ENCODE measurements at places on chromosomes 6 and 20.

DNA sequence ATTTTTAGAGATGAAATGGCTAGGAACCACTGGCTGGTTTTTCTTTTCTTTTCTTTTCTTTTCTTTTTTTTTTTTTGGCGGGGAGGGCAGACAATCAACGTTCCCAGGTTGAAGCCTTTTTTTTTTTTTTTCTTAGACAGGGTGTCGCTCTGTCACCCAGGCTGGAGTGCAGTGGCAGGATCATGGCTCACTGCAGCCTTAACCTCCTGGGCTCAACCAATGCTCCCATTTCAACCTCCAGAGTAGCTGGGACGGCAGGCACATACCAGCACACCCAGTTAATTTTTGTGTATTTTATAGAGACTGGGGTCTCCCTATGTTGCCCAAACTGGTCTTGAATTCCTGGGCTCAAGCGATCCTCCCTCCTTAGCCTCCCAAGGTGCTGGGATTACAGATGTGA is 18.8 kb upstream of the ITCH start:
- no peak for DNase-seq

DNA sequence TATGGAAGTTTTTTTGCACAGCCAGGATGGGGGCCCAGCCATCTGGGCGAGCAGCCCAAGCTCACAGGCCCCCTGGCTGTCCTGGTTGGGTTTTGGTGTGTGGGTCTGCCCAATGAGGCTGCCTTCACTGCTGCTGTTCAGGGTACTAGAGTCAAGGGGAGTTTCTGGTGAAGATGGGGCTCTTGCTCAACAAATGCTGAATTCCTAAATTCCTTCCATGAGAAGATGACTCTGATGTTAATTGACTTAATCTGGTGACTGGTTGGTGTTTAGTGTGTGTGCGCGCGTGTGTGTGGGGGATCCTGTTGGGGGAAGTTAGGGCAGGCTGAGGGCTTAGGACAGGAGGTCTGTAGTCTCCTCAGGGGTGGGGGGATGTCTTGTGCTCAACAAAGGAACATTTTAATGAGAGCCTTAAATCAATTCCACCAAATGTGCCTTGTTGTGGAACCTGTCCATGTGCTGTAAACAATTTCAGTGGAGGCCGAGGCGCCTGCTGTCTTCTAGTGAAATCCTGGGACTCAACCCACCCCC is 1.9 kb downstream of the PTK7 start:
- DNase-seq: no peak

DNA sequence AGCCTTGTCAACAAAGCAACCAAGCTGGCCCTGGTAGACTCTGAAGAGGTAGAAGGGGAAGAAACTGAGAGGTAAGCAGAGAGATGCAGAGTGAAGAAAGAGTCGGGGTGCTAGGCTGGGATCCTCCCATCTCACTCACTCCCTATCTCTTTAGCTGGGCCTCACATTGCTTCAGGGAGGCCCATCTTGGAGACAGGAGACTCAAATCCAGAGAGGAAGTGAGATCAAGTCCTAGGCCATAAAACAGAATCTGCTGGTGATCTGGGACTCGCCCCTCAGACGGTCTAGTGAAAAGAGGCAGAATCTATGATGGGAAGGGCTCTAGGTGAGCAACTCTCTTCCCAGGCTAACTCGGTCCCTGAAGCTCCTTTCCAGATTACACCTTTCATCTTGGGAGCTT is 659 bp upstream of the GUCA1B start:
- no peak for DNase-seq

- DNase-seq: no peak
Measured at GRCh38 chr6:17700421-17701416, 6.0 kb downstream of the NUP153 start.

- no peak for DNase-seq
Measured at GRCh38 chr6:106453756-106454367, 93.3 kb downstream of the CRYBG1 start.

GRCh38 chr6:116011520-116011919 is 49.2 kb downstream of the FRK start:
- no peak for DNase-seq

GRCh38 chr6:133894795-133895358 is 6.0 kb downstream of the TCF21 start:
- no peak for DNase-seq

- DNase-seq: no peak
Measured at GRCh38 chr20:52529826-52530225, 338.2 kb upstream of the ZFP64 start.

- no peak for DNase-seq
Measured at GRCh38 chr6:164039954-164040375, 625.4 kb downstream of the QKI start.

- no peak for DNase-seq
Measured at GRCh38 chr6:16450821-16451220, 212.4 kb downstream of the GMPR start.

- DNase-seq: no peak
Measured at GRCh38 chr6:123640567-123641187, 3.9 kb upstream of the TRDN start.

GRCh38 chr20:51463998-51464397 is 78.5 kb downstream of the NFATC2 start:
- no peak for DNase-seq

DNA sequence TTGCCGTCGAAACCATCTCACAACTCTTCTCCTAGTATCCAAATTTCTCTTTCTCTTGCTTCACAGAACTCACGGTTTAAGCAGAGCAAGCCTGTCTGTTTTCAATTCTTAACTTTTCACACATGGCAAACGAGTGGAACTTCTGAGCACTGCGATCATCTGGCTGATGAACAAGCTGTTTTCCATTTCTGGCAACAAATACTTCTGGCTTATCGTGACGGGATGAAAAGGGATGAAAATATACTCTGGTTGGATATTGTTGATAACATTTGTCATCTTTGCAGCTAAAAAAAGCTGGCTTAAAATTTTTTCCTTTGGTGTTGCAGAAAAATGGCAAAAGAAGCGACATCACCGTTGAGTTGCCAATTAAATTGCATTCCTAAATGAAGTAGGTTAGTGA is 515.2 kb upstream of the JARID2 start:
- DNase-seq: no peak

- DNase-seq: no peak
Measured at GRCh38 chr6:69578361-69578890, 218.4 kb downstream of the LMBRD1 start.

- DNase-seq: no peak
Measured at GRCh38 chr20:11467436-11467835, 450.3 kb upstream of the BTBD3 start.

GRCh38 chr6:138434925-138435324 is 30.9 kb downstream of the HEBP2 start:
- DNase-seq: no peak

GRCh38 chr6:90701146-90701781 is 114.4 kb upstream of the MAP3K7 start:
- no peak for DNase-seq

DNA sequence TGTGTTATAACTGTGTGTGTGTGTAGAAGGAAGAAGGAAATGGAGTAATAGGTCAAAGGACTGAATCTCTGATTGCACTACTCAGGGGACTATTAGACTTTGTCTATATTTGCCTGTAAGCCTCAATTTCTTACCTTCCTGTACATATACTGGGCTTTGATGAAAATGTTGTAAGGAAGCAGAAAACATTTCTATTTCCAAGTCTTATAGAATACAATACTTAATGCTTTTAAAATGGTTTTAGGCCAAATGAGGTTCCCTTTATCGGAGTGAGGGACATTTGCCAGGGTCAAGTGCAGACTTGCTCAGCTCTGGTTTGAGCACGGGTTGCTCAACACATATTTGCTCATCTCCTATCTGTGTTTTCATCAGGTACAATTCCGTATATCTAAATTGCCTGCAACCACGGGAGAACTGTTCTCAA is 28.3 kb downstream of the MEP1A start:
- DNase-seq: no peak

DNA sequence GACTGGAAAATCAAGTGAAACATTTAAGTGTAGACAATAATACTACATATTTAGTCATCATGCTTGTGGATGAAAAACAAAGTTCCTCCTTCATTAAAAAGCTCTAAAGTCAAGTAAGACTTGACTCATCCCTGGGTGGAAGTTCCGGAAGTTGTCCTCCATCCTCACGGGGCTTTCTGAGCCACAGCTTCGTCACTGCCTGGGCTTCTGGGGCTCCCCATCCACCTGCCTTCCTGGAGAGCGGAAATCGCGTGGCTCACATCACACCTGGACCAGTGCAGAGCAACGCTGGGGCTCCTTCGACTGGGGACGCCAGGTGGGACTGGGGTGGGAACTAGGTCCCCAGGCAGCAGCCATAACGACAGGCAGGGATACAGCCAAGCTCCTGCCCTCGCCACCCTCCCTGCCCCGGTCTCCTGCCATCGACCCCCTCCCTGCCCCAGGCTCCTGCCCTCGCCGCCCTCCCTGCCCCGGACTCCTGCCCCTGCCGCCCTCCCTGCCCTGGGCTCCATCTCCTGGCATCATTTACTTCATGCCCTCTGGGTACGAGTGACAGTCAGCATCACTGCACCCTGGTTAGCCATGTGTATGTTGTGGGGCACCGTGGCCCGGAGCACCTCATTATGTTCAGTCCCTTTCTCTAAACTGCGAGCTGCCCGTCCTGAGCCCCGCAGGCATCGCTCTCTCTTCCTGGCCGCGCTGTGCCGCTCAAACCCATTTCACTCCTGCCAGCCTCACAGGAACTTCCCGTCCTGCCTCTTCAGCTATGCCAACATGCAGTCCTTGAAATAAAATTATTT is 12.9 kb downstream of the THBS2 start:
- DNase-seq: no peak

DNA sequence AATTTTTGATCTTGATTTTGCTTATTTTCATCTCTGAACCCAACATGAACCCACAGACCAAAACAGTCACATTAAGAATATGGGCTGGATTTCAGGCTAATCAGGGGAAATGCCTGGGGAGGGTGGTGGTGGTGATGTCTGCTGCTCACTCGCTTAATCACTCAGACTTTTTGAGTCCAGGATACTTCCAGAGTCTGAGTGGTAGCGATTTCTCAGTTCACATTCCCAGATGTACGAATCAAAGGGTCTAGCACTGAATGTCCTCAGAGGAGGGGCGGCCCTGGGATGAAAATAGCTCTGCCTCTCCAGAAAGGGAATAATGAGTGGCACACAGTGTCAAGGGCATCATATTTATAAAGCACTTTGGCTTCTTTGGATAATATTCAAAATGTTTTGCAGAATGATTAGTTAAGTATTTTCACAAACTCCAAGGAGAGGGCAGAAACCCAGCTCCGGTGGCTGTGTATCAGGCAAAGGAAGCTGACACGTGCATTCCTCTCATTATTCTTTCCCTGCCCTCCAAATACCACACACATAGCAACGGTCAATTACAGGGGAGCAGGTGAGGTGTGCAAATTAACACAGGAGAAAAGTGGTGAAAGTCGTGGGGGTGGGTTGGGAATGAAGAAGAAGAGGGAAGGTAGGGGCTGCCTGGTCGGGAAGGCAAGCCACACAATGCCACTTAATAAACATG is 345.2 kb upstream of the RSPO3 start:
- DNase-seq: no peak

GRCh38 chr6:126337323-126337722 is 2.6 kb upstream of the CENPW start:
- no peak for DNase-seq

- DNase-seq: no peak
Measured at GRCh38 chr20:57316795-57317201, 12.8 kb upstream of the SPO11 start.

GRCh38 chr6:105272786-105273185 is 93.0 kb upstream of the POPDC3 start:
- DNase-seq: no peak

- DNase-seq: no peak
Measured at GRCh38 chr6:434051-434705, 42.6 kb downstream of the IRF4 start.

DNA sequence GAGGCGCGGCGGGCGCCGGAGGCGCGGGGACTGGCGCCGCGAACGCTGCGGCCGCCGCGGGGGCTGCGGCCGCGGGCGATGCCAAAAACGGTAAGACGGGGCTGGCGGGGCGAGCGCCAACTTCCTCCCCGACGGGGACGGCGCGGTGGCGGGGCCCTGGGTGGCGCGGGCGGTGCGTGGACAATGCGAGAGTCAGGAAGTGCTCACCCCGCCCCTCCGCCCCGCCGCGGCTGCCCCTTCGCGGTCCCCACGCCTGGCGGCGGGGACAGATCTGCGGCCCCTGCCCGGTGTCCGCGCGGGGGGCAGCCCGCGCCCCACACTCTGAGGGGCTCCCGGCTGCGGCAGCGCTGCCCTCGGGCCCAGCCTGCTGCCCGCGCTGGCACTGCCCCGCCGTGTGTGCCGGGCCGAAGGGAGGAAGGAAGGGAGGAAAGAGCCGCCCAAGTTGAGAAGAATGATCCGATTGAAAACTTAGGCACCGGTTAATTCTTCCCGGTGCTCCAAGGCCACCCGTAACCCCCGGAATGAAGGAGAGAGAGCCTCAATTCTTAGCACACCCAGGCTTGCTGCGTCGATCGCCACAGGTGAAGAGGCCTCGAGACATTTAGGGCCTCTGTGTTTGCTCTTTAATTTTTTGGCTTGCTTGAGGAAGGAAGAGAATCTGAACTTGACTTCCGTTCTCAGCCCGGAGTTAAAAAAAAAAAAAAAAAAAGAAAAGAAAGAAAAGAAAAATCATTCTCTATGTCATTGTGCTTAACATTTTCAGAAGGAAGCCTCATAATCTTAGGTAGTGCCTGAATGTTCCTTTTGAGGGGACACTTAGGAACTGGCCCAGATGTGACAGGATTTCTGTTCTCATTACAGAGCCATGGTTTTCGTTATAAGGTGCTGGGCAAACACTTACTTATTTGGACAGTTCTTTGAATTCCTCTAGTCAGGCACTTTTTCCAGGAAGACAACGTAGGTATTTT is 982 bp downstream of the HECA start:
- DNase-seq: no peak

DNA sequence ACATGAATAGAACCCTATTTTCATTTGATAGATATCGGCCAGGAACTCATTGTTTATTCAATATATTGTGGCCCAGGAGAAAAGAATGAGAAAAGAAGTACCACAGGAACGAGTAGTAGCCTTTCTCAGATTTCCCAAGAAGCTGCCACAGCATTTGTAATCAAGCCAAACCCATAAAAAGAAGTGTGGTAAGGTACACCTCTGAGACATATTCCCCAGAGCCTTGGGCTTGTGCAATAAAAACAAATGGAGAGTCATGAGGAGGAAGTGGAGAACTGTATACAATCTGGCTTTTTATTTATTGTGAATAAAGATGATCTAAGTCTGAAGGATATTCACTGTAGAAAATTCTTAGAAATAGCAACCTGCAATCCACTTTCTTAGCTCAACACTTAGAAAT is 36.7 kb downstream of the KIF6 start:
- DNase-seq: no peak

GRCh38 chr20:18057101-18057993 is at the start of gene OVOL2:
OVOL2 (minus strand) TSS chr20:18057916; CDS start chr20:18057634, 282 bp downstream.
- DNase-seq: peak; percentile 50

- DNase-seq: no peak
Measured at GRCh38 chr20:24682496-24682985, 213.1 kb downstream of the SYNDIG1 start.

GRCh38 chr20:56372850-56373249 is 14.1 kb downstream of the FAM210B start:
- no peak for DNase-seq
